Activated T-cell treated with anti-CD3 and anti-CD28 coated beads, Interleukin-2, amount 50 U/mL, for 72 hours (primary cell): ENCODE measurements at places on chromosomes 3 and 15.

DNA sequence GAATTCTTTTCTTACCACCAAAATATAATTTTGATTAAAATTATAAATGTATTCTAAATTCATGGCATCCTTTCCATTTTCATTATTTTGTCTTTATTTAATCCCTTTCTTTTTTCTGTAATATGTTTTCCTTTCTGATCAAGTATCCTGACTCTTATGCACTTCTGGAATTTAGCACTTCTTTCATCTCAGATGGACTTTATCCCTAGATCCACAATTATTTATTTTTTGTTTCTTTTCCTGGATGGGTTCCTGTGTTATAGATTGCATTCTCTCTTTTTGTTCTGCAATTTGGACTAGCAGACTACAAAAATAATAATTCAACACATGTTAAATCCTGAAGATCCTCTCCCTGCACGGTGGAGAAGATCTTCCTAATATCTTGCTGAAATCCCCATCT, 76.9 kb upstream of the CDIN1 start:
- no peaks in the 10 kb centered on the region for H3K36me3 ChIP-seq
- no peaks in the 10 kb centered on the region for H3K4me1 ChIP-seq
- no peak overlapping the region for H3K27ac ChIP-seq
- H3K4me3 ChIP-seq: no peak overlapping the region

- H3K27me3 ChIP-seq: no peaks in the 10 kb centered on the region
- no peak for DNase-seq
- H3K4me1 ChIP-seq: no peaks in the 10 kb centered on the region
- no peak overlapping the region for H3K4me3 ChIP-seq
- H3K27ac ChIP-seq: no peak overlapping the region
These were observed 29.5 kb downstream of the CD80 start for GRCh38 chr3:119529883-119530282.

DNA sequence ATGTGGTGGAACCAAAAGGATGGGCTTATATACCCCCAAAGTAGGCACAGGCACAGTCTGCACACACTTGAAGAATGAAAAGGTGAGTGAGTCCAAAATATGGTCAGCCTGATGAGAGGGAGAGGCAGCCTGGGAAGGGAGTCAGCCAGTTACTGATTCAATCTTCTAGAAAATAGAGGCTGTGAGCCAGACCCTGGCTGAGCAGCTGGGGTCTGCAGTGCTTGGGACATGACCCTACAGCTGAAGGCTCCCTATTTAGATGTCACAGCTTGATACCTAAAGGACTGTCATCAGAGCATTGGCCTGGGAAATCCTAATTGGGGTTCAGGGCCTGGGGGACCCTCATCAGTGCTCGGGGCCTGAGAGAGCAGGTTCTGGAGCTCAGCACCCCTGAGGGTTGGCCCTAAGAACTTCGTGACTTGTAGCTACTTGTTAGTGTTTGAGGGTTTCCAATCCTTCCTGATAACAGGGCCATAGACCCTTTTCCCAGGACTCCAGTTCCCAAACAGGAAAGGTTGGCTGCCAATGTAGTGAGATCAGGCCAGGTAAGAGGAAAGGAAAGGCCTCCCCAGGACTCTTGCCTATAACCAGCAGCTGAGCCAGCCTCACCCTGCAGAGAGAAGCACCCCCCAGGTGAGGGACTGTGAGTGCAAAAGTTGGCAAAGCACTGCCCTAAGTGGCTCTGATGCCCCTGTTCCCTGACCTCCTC, 54.7 kb upstream of the SLCO2A1 start:
- no peaks in the 10 kb centered on the region for H3K4me1 ChIP-seq
- no peaks in the 10 kb centered on the region for H3K27me3 ChIP-seq
- H3K4me3 ChIP-seq: no peak overlapping the region
- H3K27ac ChIP-seq: no peak overlapping the region
- no peak for DNase-seq

GRCh38 chr3:179949412-179949811, 87.3 kb downstream of the PEX5L start:
- no peaks in the 10 kb centered on the region for H3K36me3 ChIP-seq
- H3K4me3 ChIP-seq: no peak overlapping the region
- H3K27me3 ChIP-seq: peaks cover 16% of the 10 kb centered on the region
- no peak for DNase-seq

- H3K27me3 ChIP-seq: no peaks in the 10 kb centered on the region
- no peaks in the 10 kb centered on the region for H3K4me1 ChIP-seq
- no peaks in the 10 kb centered on the region for H3K36me3 ChIP-seq
- peak; percentile 21 for DNase-seq
- H3K4me3 ChIP-seq: no peak overlapping the region
These were observed 59.7 kb downstream of the SEMA3G start for GRCh38 chr3:52385157-52385556.

DNA sequence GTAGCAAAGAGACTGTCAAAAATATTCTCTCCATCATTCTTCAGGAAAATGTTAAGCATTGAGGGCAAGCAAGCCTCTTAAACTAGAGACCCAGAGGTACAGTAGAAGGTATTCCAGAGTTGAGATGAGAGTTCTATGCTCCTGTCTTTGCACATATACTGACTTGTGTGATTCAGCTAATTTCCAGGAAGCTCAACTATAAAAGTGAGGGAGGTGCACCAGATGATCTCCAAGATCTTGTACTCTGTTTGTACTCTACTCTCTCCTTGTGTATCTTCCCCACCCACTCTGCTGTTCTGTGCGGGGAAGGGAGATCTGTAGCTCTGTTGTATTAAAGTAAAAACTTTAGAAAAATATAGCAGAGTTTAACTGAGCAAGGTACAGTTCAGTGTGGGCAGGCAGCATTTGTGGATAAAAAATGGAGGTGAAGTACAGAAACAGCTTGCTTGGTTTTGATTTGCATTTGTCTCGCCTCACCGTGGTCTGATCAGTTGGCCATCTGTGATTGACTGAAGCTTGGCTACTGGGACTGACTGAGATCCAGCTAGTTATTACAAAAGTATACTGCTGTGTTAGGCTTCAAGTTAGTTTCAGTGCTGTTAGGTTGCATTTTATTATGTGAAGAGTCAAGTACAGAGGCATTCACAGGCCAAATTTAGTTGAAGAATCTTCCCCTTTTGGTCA, 463.1 kb upstream of the GOLIM4 start:
- no peaks in the 10 kb centered on the region for H3K4me1 ChIP-seq
- no peak overlapping the region for H3K4me3 ChIP-seq
- H3K36me3 ChIP-seq: no peaks in the 10 kb centered on the region

- no peak overlapping the region for H3K27ac ChIP-seq
- no peaks in the 10 kb centered on the region for H3K27me3 ChIP-seq
- peaks cover 18% of the 10 kb centered on the region for H3K36me3 ChIP-seq
- H3K4me3 ChIP-seq: no peak overlapping the region
These were observed 27.8 kb downstream of the PDCD6IP start for GRCh38 chr3:33826206-33826605.

GRCh38 chr15:33135355-33135781, 59.1 kb downstream of the FMN1 start:
- H3K4me1 ChIP-seq: peaks cover 10% of the 10 kb centered on the region
- H3K36me3 ChIP-seq: no peaks in the 10 kb centered on the region
- no peak overlapping the region for H3K4me3 ChIP-seq
- peaks cover 22% of the 10 kb centered on the region for H3K27me3 ChIP-seq
- no peak overlapping the region for H3K27ac ChIP-seq

GRCh38 chr3:5811016-5811415, 623.5 kb downstream of the EDEM1 start:
- no peaks in the 10 kb centered on the region for H3K27me3 ChIP-seq
- H3K36me3 ChIP-seq: no peaks in the 10 kb centered on the region
- H3K4me1 ChIP-seq: no peaks in the 10 kb centered on the region
- no peak for DNase-seq
- no peak overlapping the region for H3K27ac ChIP-seq

DNA sequence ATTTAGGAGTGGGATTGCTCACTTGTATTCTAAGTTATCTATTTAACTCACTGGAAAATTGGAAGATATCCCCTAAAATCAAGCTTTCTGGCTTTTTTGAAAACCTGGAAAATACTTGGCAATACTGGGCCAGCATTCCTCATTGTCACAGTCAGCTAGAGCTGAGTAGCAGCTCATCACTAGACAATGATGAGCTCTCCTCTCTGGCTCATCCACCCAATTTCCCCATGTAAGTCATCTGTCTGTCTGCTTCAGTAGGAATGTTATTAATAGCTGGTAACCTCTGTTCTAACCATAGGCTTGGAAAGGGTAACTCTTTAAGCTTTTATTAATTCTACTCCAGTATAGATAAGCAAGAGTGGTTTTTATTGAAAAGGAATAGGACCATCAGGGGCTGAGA, 39.7 kb upstream of the PIK3R4 start:
- no peaks in the 10 kb centered on the region for H3K4me1 ChIP-seq
- H3K27ac ChIP-seq: no peak overlapping the region
- H3K4me3 ChIP-seq: no peak overlapping the region
- H3K27me3 ChIP-seq: peaks cover 7% of the 10 kb centered on the region

GRCh38 chr3:70108072-70108471, 108.5 kb downstream of the SAMMSON start:
- H3K4me3 ChIP-seq: no peak overlapping the region
- H3K36me3 ChIP-seq: no peaks in the 10 kb centered on the region
- DNase-seq: peak; percentile 6
- peaks cover 19% of the 10 kb centered on the region for H3K27me3 ChIP-seq
- H3K27ac ChIP-seq: no peak overlapping the region
